NCI-H187 (cell line): ENCODE measurements at places on chromosomes 16 and 17.

- DNase-seq, result no peak
Measured at GRCh38 chr17:6348891-6349290, 86.0 kb downstream of the AIPL1 start.

- DNase-seq, result no peak
Measured at GRCh38 chr17:33832262-33832661, 422.8 kb upstream of the CCL2 start.

DNA sequence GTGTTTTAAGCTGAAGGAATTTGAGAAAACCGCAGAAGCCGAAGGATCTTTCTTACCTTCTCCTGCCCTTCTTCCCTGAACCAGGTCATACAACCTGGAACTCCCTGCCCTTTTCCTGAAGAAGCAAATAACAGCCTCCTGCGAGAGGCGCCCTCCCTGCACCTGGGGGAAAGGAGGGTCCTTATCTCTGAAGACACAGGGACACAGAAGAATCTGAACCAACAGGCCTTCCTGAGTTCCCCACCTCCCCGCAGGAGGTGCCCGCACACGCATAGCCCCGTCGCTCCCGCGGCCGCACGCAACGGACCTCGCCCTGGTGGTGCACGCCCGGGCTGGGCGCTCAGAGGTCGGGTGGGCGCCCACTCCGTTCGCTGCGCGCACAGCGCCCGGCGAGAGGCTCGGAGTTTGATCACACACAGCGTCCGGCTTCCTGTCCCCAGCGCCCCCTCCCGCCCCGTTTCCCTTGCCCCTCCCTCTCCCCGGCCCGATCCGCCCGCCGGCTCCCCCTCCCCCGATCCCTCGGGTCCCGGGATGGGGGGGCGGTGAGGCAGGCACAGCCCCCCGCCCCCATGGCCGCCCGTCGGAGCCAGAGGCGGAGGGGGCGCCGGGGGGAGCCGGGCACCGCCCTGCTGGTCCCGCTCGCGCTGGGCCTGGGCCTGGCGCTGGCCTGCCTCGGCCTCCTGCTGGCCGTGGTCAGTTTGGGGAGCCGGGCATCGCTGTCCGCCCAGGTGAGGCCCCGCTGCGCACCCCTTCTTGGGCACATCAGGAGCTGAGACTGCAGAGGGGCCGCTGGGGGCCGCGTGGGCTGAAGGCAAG lies at the start of gene TNFSF12:
Gene TNFSF12 (plus strand): TSS at position 474 of the 816 bp plus-strand sequence. CDS start 96 bp downstream, at position 570.
- DNase-seq, result no peak

- DNase-seq, result no peak
Measured at GRCh38 chr17:6706499-6706898, 6.7 kb downstream of the SLC13A5 start.

DNA sequence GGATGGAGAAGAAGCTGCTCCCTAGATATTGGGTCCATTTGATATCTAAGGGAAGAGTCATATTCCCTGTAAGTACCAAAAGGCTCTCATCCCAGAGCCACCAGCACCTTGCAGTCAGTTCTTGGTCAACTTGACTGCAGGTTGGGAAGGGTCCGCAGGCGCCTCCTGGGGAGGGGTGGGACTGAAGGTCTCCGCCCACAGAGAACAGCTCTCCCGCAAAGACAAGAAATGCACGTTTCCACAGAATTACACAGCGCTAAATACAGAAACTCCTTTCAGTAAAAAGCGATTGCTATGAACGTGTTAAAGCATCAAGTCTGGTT lies 864 bp upstream of the CTCF start:
- no peak for DNase-seq

DNA sequence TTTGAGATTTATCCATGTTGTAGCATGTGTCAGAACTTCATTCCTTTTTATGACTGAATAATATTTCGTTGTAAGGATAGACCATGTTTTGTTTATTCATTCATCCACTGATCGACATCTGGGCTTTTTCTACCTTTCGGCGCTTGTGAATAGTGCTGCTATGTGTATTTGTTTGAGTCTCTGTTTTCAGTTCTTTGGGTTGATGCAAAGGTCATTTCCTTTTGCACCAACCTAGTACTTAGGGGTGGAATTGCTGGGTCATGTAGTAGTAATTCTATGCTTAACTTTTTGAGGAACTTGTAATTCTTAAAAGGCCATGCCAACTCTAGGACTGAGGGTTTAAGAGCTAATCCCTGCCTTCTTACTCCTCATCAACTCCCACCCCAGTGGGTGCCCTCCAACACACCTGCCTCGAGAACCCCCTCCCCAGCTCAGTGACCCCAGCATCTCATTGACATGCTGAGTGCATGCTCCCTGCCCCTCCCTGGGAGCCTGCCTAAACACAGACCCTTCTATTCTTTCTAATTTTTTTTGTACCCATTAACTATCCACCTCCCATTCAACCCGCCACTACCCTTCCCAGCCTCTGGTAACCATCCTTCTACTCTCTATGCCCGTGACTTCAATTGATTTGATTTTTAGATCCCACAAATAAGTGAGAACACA lies 51.2 kb downstream of the ABAT start:
- no peak for DNase-seq

- no peak for DNase-seq
Measured at GRCh38 chr16:66293932-66294331, 72.6 kb upstream of the CDH5 start.

DNA sequence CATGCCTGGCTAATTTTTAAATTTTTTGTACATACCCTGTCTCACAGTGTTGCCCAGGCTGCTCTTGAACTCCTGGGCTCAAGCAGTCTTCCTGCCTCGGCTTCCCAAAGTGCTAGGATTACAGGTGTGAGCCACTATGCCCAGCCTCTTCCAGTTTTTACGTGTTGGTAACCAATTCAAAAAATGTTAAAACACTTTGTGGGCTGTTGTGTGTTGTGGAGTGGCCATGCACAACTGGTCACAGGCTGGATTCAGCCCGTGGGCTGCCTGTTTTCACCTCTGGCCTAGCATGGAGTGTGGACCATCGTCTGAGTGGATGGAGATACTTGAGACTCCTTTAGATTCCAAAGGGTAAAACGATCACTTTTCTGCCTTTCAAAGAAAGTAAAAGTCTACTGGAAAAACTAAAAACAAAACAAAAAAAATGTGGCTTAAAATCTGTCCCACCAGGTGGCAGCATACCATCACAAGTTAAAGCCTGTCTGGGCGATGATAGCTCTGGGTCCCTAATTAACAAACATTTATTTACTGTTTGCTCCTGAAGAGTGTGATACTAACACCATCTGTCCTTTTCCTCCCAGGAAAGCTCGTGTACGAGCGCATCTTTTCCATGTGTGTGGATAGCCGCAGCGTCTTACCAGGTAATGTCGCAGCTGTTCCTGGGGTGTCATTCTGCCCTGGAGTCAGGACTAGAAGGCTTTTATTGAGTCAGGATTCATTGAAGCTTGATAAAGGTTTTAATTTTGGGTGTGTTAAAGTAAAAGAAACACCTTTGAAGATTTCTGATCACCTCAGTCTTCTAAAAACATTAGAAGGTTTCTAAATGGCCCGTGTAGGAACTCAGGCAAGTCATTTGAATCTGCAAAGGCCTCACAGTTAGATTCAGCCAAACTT lies 45.8 kb downstream of the VPS35L start:
- no peak for DNase-seq
